Right ventricle myocardium superior (tissue), 1 donor: ENCODE measurements at places on chromosomes 2 and 18. TPM values are rescaled to one million over a fixed set of nuclear protein-coding genes. Genes with fewer than 3 reads are reported as not detected.

- no peak for DNase-seq
These were observed 9.7 kb downstream of the GREB1 start for GRCh38 chr2:11543337-11544216.

FRZB gene
- 1.4 TPM for total RNA-seq

DNA sequence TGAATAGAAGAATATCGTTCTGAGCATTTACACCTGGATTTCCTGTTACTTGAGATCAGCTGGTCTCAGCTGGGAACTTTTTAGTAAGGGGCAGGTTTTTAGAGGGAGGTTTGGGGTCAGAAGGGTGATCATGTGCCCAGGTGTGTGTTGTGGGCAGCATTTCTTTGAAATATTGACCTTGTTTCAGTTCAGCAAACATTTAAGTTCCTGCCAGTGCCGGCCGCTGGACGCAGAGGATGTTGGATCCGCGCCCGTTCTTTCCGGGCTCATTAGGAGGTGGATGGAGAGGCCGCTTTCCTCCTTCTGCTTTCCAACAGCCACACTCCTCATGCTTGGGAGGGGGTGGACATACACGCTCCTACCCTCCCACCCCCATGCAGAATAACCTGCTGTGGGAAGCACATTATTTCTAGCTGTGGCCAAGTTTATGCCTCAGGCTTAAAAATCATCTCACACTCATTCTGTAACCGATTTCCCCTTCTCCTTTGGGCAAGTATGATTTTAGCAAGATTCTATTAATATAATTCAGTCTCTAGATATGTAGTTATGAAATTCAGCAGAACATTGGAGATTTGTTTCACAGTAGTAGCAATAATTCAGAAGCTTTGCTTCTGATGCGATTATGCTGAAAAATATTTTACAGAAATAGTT, 131.4 kb downstream of the ZNF236 start:
- DNase-seq, result peak; percentile 84

DNA sequence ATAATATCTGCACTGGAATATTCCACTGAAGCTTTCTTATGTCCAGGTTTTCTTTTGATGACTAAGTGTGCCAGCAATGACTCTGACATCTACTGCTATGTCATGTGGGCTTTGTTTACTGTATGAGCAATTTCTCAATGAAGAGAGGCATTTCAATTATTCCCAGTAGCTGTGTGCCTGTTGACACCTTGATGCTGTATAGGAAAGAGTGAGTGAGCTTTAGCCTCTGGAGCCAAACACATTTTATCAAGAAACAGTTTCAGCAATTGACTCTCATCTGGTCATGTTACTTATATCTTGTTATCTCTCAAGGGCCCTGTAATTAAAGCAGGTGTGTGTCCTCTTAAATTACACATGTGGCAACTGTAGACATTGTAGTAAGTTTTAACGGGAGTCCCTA, 493.2 kb upstream of the FANCL start:
- no peak for DNase-seq

GRCh38 chr2:9092383-9093282, 89.1 kb upstream of the MBOAT2 start:
- DNase-seq, result no peak

DNA sequence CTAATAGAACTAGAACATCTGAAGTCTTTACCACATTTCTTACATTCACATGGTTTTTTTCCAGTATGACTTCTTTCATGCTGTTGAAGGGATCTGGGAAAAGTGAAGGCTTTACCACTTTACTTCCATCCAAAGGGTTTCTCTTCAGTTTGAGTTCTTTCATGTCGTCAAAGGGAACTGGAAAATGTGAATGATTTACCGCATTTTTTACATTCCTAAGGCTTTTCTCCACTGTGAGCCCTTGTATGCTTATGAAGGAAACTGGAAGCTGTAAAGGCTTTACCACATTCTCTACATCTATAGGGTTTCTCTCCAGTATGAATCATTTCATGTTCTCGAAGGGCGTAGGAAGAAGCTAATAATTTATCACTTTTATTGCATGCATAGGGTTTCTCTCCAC, 46.7 kb downstream of the NBEAL1 start:
- no peak for DNase-seq

- no peak for DNase-seq
These were observed 167.9 kb downstream of the TCF4 start for GRCh38 chr18:55419947-55420664.

GRCh38 chr2:71269511-71270090, 42.7 kb upstream of the PAIP2B start:
- DNase-seq, result no peak
